ENCODE measurements at places on chromosomes 2 and 18.

DNA sequence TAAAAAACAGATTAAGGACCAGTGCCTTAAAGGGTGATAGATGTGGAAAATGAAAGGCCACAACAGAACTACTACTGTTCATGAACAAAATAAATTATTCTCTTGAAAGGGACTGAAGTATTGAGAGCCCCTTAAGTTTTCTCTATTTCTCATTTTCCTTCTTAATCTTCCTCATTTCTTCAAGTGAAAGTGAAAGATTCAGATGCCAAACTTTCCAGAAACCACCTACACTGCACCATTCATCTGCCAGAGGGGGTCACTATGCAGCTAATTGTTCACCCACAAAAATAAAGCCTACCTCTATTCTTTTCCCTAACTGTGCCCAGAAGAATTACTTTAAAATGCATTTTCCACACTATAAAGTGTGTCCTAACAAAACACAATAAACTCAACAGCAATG, 140.1 kb downstream of the NR4A2 start:
- DNase-seq: no peak

DNA sequence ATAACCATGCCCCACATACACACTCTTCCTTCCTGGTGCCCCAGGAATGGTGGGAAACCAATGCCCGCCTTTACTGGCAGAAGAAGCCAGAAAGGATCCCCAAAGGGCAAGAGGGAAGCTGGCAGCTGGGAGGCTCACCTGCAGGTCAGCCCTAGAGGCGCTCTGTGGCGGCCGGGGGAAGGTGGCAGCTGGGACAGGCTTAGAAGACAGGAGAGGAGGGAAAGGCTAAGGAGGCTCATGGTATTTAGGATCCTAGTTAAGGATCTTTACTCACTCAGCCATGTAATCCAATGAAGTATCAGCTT, 23.8 kb downstream of the ADRA2B start:
- no peak for DNase-seq

- no peak for DNase-seq
Measured at GRCh38 chr2:43736637-43737036, 37.2 kb upstream of the DYNC2LI1 start.

GRCh38 chr2:110657724-110658305, 20.0 kb downstream of the BUB1 start:
- peak; percentile 35 for DNase-seq

GRCh38 chr18:34038086-34038485, 186.6 kb downstream of the NOL4 start:
- no peak for DNase-seq

All from body of pancreas (tissue), 4 donors.